ENCODE measurements at places on chromosomes 4 and X.

GRCh38 chr4:151315212-151315886 is 10.1 kb downstream of the SH3D19 start:
- DNase-seq, result no peak

DNA sequence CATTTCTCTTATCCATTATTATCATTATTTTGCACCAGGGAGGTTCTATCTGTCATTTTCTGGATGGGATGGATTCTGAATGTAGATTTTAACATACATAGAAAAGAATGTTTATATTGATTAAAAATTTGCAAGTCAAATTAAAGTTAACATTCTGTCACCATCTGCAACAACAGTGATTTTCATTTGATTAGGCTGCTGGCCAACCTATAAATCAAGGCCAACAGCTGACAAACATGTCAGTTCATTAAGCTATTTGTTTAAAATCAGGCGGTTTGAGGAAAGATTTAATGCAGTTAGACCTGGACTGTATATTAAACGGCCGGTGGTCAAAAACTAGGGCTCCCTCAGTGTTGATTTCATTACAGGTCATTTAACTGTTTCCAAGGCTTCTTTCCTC is 109.5 kb upstream of the CBR4 start:
- DNase-seq, result no peak

DNA sequence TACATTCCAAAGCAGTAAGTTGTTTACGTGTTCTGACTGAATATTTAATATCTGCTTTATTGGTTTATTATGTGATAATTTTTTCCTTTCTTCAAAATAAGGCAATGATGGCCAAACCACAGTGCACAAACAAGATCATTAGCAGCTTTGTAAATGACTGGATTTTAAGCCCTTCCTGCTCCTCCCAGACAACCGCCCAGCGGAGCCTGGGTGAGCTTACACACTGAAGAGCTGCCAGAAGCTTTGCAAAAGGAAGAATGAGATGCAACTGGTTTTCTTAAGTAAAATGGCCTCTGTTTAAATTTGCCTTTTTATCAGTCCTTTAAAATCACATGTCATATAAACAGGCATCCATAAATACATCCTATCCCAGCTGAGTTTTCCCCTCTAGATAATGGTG is 52.2 kb downstream of the SPARCL1 start:
- DNase-seq, result no peak

- no peak for DNase-seq
Observed at GRCh38 chr4:16439768-16440167, 213.5 kb upstream of the TAPT1 start.

- no peak for DNase-seq
Observed at GRCh38 chrX:2723286-2723879, 28.5 kb upstream of the XG start.

DNA sequence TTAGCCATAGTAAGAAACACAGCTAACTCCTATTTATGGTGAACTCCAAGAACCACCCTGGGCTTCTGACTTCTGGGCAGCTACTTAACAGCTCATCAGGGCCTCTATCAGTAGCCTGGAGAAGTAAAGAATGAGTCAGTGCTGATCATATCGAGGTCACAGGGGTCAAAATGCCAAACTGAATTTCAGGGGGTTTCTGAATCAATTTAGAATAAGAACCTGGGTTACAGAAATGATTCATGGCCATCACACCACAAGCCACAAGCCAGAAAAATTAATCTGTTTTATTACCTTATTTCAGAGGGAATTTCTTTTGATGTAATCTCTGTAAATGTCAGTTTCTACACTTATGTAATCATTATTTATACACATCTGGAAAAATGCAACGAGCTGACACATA is 64.4 kb downstream of the CHST7 start:
- peak; percentile 19 for DNase-seq

Measured in HTR-8/SVneo (cell line).